Activated B cell treated with CpG ODN at 0.5 μM for 24 hours (primary cell): ENCODE measurements at places on chromosomes 3 and 15. TPM values are rescaled to one million over a fixed set of nuclear protein-coding genes. Genes with fewer than 3 reads are reported as not detected.

- peaks cover 31% of the 10 kb centered on the region for H3K4me1 ChIP-seq
- H3K36me3 ChIP-seq = peaks cover 75% of the 10 kb centered on the region
- H3K27me3 ChIP-seq = no peaks in the 10 kb centered on the region
Measured at GRCh38 chr3:184180165-184180564, 5.5 kb downstream of the AP2M1 start.

GRCh38 chr15:86608461-86609205 is 529.0 kb downstream of the AGBL1 start:
- H3K4me3 ChIP-seq = no peak overlapping the region
- H3K27ac ChIP-seq = no peak overlapping the region
- no peak for DNase-seq
- H3K36me3 ChIP-seq = no peaks in the 10 kb centered on the region
- no peaks in the 10 kb centered on the region for H3K27me3 ChIP-seq

- no peak overlapping the region for H3K4me3 ChIP-seq
- no peaks in the 10 kb centered on the region for H3K36me3 ChIP-seq
- no peak for DNase-seq
- no peaks in the 10 kb centered on the region for H3K4me1 ChIP-seq
Measured at GRCh38 chr3:15899388-15899787, 101.6 kb upstream of the ANKRD28 start.

DNA sequence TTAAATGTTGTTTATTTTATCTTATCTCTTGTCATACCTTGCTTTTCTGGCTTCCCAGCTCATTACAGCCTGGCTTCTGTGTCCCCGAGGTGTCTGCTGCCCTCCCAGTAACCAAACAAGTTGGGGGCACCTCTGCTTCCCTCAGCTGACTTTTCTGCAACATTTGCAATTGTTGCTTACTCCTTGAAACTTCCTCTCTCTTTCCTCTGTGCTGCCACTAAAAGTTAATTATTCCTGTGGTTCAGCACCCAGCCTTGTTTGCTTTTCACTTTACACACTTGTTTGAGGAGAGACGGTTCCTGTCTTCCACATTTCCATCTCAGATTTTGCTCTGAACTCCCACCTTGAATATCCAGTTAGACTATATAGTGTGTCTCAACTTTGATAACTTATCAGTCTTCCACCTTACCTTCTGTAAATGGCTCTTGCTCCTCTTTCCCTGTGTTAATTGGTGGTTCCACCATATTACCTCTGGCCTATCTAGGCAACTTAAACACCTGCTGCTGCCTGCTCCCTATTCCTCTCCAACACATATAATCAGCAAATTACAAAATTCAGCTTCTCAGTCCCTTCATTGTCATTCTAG is 21.6 kb downstream of the MCTP2 start:
- no peaks in the 10 kb centered on the region for H3K27me3 ChIP-seq
- peaks cover 89% of the 10 kb centered on the region for H3K4me1 ChIP-seq
- peak overlapping the region; percentile 33 for H3K27ac ChIP-seq
- H3K36me3 ChIP-seq = no peaks in the 10 kb centered on the region
- peak overlapping the region; percentile 17 for H3K4me3 ChIP-seq

- peaks cover 16% of the 10 kb centered on the region for H3K4me1 ChIP-seq
- DNase-seq = no peak
- H3K36me3 ChIP-seq = no peaks in the 10 kb centered on the region
Measured at GRCh38 chr3:46027021-46027705, at the start of gene XCR1. TSS of gene XCR1 (minus strand) at chr3:46027483. CDS start at chr3:46021947, 5,536 bp downstream.

Gene UCN2
- not detected in 2 replicates for total RNA-seq

GRCh38 chr3:128054367-128054766 is 2.1 kb downstream of the SEC61A1 start:
- H3K4me3 ChIP-seq = peak overlapping the region; percentile 96
- peaks cover 58% of the 10 kb centered on the region for H3K36me3 ChIP-seq
- H3K27me3 ChIP-seq = no peaks in the 10 kb centered on the region
- peaks cover 41% of the 10 kb centered on the region for H3K4me1 ChIP-seq
- no peak for DNase-seq

GRCh38 chr3:11548721-11549131 is 95.0 kb downstream of the VGLL4 start:
- no peak overlapping the region for H3K4me3 ChIP-seq
- peaks cover 21% of the 10 kb centered on the region for H3K4me1 ChIP-seq
- DNase-seq = no peak
- H3K27ac ChIP-seq = no peak overlapping the region
- H3K36me3 ChIP-seq = peaks cover 10% of the 10 kb centered on the region

DNA sequence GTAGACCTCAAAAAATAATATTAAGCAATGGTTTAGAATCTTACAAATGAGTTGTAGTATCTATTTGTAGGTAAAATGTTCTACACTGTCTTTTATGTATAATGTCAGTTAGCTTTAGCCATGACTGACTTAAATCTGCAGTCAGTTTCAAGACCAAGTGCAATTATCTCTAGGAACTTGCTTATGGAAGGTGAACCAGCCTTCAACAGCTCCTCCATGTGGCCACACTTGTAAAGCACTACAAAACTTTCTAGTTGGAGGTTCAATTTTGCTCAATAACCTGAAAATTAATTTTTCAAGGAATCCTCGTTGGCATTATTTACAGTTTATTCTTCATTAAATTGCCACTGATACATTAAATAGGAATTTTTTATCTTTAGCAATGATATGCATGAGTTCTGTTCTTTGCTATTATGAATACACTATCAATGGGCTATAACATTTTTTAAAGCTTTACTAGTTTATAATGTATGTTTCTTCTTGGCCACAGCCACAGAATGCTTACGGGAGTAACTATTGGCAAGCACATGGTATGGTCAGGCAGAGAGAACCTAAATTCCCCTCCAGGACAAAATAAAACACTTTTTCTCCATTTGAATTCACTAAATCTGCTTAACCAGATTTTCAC is 315.3 kb upstream of the UBE2E2 start:
- no peak overlapping the region for H3K4me3 ChIP-seq
- H3K4me1 ChIP-seq = no peaks in the 10 kb centered on the region
- no peak overlapping the region for H3K27ac ChIP-seq
- no peak for DNase-seq
- H3K36me3 ChIP-seq = no peaks in the 10 kb centered on the region

DNA sequence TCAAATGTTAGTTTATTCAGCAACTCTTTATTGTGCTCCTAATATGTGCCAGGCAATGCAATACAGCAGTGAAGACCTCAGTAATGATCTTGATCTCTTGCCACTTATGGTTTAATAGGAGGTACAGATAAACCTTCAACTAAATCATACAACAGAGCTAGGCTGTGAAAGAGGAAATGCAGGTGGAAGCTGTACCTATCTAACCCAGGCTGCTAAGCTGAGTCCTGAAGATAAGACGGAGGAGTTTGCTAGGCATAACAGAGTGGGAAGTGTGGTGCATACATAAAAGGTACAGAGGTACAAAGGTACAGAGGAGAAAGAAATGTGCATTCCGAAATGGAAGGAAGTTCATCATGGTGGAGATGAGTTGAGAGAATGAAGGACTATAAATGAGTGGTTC is 35.0 kb downstream of the KBTBD8 start:
- H3K27ac ChIP-seq = no peak overlapping the region
- peaks cover 21% of the 10 kb centered on the region for H3K4me1 ChIP-seq
- no peaks in the 10 kb centered on the region for H3K36me3 ChIP-seq
- H3K27me3 ChIP-seq = no peaks in the 10 kb centered on the region
- no peak for DNase-seq
- no peak overlapping the region for H3K4me3 ChIP-seq

Gene FXR1
- total RNA-seq = 130 TPM in 2 replicates
